Activated T-cell treated with anti-CD3 and anti-CD28 coated beads, Interleukin-2, amount 50 U/mL, for 72 hours (primary cell): ENCODE measurements at places on chromosomes 4 and X.

- DNase-seq: no peak
These were observed 1.2 kb upstream of the PDZD4 start for GRCh38 chrX:153831429-153832150.

DNA sequence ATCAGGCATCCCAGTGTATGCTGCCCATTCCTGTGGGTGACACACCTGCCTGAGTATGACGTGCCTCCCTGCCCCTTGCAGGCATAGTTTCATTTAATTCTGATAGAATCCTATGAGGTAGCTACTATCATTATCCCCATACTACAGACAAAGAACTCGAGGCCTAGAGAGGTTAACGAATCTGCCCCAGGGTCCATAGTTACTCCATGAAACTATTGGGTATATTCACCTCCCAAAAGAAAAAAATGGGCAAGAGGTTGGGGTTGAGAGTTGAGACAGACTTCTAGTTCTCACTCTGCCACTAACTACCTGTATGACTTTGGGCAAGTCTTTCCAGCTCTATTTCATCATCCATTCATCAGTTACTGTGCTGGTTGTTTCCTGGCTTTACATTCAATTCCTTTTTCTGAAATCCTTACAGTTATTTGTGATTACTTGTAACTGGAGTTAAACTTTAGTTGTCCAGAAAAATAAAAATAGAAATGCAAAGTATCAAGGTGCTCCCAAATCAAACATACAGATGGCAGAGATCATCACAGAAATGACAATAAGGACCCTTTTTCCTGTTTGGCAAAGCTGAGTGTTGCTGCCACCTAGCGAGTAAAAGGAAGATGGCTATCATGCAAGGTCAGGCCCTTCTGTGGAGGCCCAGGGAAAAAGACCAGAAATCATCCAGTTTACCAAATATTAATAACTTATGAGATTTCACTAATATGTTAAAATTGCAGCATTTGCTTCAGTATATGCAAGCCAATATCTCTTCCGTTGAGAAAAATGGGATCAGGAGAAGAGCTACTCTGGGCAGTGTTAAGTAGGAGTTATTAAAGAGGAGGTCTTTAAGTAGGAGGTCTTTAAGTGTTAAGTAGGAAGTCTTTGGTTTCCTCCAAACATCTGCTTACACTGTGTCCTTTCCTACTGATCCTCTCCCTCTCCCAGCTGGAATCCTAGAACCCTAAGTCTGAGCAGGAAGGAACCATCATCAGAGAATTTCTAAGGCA is 17.1 kb upstream of the MAP7D3 start:
- DNase-seq: peak; percentile 43

GRCh38 chr4:139986689-139987501 is 167.1 kb downstream of the MAML3 start:
- no peak for DNase-seq

- DNase-seq: no peak
These were observed 43.3 kb downstream of the SMC1A start for GRCh38 chrX:53379008-53379710.

GRCh38 chr4:147960971-147961370 is 229.1 kb downstream of the ARHGAP10 start:
- no peak for DNase-seq

DNA sequence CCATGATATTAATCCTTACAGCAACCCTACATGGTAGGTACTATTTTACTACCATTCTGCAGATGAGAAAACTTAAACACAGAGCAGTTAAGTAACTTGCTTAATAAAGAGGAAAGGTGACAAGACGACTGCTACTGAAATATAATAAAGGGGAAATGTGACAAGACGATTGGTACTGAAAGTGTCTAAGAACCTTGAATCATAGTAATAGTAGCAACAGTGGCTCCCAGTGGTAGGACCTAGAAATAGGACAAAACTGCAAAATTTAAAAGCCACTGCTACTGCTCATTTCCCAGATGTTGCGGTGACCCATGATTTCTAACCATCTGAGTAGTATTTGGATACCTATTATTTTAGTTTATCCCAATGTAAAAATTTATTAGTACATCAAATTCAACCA is 89.5 kb downstream of the TASL start:
- no peak for DNase-seq

- DNase-seq: no peak
These were observed 10.5 kb upstream of the TIGD2 start for GRCh38 chr4:89100853-89101252.

DNA sequence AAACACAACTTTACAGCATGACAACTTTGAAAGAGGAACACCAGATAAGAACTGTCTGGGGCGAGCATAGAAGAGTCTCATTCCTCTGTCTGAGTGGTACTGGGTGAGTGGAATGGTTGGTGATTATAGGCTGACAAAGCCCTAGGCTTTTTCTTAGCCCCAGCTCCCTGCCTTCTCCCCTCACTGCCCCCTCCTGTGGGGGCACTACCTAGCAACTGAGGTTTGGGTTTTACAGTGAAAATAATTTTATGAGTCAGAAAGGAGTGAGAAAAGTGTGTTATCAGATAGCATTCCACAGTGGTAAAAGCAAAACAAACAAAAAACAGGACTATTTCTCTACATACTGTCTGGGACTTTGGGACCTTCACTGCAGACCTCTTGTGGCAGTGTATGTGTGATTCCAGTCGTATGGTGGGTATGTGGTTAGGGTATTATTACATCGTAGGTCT is 10.5 kb upstream of the TMEM165 start:
- DNase-seq: peak; percentile 19

DNA sequence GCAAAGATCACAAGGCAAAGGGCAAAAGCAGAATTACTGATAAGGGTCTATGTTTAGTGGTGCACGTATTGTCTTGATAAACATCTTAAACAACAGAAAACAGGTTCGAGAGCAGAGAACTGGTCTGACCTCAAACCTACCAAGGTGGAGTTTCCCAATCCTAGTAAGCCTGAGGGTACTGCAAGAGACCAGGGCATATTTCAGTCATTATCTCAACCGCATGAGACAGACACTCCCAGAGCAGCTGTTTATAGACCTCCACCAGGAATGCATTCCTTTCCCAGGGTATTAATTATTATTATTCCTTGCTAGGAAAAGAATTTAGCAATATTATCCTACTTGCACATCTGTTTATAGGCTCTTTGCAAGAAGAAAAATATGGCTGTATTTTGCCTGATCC is 51.5 kb downstream of the NPNT start:
- DNase-seq: no peak

DNA sequence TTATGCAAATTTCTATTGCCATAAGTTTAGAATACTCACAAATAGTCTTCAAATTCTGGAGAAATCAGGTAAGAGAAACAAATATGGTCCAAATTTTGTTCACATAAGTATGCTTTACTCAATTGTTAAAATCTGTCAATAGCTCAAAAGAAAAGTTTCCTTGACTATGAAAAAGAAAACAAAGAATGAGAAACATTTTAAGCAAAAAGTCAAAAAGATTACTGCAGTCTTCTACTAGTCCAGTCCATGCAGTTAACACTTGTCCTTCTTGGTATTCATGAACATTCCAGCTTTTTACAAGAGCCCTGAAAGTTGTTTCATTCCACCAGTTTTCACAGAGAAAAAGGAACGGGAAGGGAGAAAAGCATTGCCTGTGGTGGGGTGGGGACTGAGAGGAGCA is 54.7 kb upstream of the ZXDA start:
- no peak for DNase-seq

DNA sequence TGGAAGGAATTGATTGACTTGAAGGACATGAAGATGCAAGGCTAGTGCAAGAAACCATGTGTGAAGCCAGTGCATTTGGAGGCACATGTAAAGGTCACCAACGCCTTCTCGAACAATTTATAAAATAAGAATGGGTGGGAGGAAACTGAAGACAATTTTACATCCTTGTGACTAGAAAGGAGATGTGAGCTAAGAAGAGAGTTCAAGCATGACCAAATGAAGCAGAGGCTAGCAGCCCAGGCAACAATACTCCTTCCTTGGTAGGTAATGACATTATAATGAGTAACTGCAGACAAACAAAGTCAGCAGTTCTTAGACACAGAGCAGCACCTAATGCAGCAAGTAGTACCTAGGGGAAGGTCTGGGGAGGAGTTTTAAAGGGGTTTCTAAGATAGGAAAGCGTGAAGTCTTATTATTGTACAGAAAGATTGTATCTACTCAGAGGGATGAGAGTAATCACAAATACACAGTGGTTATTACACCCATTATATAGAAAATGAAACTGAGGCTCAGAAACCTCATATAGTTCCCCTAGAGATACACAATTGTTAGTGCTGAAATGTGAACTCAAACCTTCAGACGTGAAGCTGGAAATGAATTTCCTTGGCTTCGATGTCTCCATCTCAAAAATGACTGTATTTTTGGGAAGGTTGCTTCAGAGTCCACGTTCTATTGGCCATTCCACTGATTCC is 56.1 kb downstream of the ATXN3L start:
- DNase-seq: no peak

GRCh38 chr4:152962150-152962549 is 26.0 kb downstream of the FHDC1 start:
- DNase-seq: no peak

- DNase-seq: peak; percentile 21
These were observed 672 bp downstream of the PGM2 start for GRCh38 chr4:37827030-37827685.

GRCh38 chr4:146098978-146099377 is 76.5 kb upstream of the LSM6 start:
- no peak for DNase-seq

GRCh38 chrX:53284684-53285447 is 3.5 kb upstream of the IQSEC2 start:
- DNase-seq: peak; percentile 59

DNA sequence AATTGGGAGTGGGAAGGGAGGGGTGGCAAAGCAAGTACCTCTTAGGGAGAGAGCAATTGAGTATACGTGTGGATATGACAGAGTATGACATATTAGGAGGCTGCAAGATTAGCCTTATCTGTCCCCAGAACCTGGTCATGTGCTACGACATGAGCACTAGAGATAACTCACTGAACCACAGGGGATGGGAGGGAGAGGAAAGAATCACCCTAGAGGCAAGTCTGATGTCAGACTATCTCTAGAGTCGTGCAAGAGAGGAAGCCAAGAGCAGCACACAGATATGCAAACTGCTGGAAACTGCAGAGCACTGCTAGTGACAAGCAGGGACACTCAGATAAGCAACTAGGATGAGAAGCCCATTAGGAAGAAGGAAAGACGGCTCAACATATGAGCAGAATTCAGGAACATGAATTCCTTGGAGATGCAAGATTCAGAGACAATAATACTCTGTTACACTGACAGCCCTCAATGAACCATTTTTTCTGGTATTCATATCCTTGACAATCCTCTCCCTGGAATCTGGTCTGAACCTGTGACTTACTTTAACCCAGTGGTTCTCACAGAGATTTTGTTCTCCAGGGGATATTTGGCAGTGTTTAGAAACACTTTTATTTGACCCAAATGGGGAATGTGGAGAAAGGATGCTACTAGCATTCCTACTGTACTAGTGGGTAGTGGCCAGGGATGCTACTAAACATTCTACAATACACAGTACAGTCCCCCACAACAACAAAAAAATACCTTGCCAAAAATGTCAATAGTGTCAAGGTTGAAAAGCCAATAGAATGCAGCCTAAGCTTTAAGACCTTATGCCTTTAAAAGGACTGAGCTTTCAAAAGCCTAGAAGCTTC is 84.0 kb upstream of the BMP2K start:
- peak; percentile 2 for DNase-seq

GRCh38 chrX:50801135-50801534 is 12.9 kb downstream of the SHROOM4 start:
- DNase-seq: no peak

GRCh38 chrX:22373094-22373493 is 100.4 kb downstream of the CBLL2 start:
- DNase-seq: no peak

GRCh38 chr4:23884741-23885140 is 5.1 kb downstream of the PPARGC1A start:
- DNase-seq: no peak

GRCh38 chrX:9677098-9677739 is 88.4 kb downstream of the GPR143 start:
- peak; percentile 39 for DNase-seq

DNA sequence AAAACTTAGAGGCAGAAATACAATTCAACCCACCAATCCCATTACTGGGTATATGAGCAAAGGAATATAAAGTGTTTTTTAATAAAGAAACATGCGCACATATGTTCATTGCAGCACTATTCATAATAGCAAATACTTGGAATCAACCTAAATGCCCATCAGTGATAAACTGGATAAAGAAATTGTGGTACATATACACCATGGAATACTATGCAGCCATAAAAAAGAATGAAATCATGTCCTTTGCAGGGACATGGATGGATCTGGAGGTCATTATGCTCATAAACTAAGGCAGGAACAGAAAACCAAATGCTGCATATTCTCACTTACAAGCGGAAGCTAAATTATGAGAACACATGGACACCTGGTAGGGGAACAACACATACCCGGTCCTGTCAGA is 807.7 kb upstream of the INTU start:
- DNase-seq: no peak

GRCh38 chr4:81635739-81636138 is 164.0 kb upstream of the RASGEF1B start:
- no peak for DNase-seq

GRCh38 chr4:2646396-2647149 is 109.6 kb downstream of the TNIP2 start:
- no peak for DNase-seq

GRCh38 chrX:2628751-2629315 is 62.3 kb upstream of the CD99 start:
- no peak for DNase-seq

DNA sequence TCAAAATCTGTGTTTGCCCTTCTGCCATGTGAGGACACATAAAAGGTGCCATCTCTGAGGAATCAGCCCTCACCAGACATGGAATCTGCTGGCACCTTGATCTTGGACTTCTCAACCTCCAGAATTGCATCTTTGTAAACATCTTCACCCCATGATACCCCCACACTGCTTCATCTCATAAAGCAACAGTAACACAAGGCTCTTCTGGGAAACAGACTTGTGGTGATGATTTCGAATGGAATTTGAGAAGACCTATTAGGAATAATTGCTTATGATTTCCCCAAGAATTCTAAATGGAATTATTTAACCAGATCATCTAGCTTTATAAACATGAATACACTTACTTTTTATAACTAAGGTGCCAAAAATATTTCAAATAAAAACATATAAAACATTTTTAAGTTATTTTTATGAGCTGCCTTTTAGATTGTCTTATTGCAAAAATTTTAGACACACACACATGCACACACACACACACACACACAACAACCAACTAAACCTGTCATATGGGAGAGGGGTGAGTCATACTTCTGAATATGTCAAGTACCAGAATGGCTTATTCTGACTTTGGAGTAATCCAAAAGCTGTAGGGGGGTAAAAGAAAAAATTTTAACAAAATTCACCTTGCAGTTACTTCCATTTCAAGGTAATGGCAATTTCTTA is 82.0 kb downstream of the USP46 start:
- DNase-seq: no peak

GRCh38 chr4:78560296-78560963 is 8.9 kb downstream of the ANXA3 start:
- DNase-seq: no peak

GRCh38 chr4:175560604-175561003 is 251.5 kb downstream of the GPM6A start:
- no peak for DNase-seq
